Fibroblast of the aortic adventitia (primary cell): ENCODE measurements at places on chromosomes 12 and 14. TPM values are rescaled to one million over a fixed set of nuclear protein-coding genes. Genes with fewer than 3 reads are reported as not detected.

Gene C12orf50
- total RNA-seq, result not detected in 2 replicates

Gene RNASE3
- total RNA-seq, result not detected in 2 replicates

- no peak for DNase-seq
Observed at GRCh38 chr12:13570005-13570694, 373.6 kb downstream of the EMP1 start.

- DNase-seq, result no peak
Observed at GRCh38 chr14:73842851-73843250, 8.8 kb upstream of the PTGR2 start.

Gene MIPOL1
- 12.5 and 32.1 TPM in 2 replicates for total RNA-seq

DNA sequence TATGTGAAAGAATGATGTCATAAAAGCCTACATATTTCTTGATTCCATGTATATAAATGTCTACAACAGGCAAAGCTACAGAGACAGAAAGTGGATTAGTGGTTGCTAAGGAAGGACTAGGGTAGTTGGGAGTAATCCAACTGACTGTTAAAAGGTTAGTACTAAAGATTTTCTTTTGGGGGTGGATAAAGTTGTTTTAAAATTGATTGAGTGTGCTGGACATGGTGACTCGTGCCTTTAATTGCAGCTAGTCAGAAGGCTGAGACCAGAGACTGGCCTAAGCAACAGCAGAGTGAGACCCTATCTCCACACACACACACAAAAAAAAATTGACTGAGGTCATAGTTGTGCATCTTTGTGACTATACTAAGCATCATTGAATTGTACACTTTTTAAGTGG, 234.3 kb downstream of the C12orf50 start:
- no peak for DNase-seq
